Stimulated activated CD4-positive, alpha-beta T cell treated with anti-CD3 and anti-CD28 coated beads, Interleukin-12 subunit alpha, Interleukin-12 subunit beta, amount 100 ng/mL, for 48 hours (primary cell): ENCODE measurements at places on chromosomes 16 and 17.

GRCh38 chr16:80527297-80527696, 13.5 kb upstream of the DYNLRB2 start:
- peak; percentile 51 for DNase-seq

GRCh38 chr16:57941016-57941664, 29.8 kb downstream of the CNGB1 start:
- no peak for DNase-seq

- DNase-seq, result no peak
These were observed 54.6 kb downstream of the GPRC5B start for GRCh38 chr16:19829844-19830692.

DNA sequence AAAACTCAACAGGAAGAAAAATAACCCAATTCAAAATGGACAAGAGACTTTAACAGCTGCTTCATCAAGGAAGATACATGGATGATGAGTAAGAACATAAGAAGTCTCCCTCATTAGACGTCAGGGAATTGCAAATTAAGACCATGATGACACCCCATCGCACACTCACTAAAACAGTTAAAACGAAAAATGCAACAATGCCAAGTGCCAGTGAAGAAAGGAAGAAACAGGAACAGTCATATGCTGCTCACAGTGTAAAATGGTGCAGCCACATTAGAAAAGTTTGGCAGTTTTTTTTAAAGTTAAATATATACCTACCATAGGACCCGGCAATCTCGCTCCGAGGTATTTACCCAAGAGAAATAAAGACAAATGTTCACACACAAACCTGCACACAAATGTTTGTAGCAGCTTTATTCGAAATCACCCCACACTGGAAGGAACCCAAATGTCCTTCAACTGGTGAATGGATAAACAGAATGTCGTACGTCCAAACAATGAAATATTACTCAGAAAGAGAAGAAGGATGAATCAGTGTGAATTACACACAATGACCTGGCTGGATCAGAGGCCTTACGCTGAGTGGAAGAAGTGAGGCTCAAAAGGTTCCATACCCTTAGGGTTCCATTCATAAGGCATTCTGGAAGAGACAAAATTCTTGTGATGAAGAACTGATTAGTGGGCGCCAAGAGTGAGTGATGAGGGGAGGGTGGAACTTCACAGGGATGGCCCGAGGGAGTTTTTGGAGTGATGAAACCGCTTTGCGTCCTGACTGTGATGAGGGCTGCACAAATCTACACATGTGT, 110.3 kb downstream of the C16orf95 start:
- DNase-seq, result no peak

GRCh38 chr16:47574091-47575054, 113.2 kb downstream of the PHKB start:
- DNase-seq, result peak; percentile 29

GRCh38 chr16:68629351-68629910, 15.7 kb upstream of the CDH3 start:
- no peak for DNase-seq

DNA sequence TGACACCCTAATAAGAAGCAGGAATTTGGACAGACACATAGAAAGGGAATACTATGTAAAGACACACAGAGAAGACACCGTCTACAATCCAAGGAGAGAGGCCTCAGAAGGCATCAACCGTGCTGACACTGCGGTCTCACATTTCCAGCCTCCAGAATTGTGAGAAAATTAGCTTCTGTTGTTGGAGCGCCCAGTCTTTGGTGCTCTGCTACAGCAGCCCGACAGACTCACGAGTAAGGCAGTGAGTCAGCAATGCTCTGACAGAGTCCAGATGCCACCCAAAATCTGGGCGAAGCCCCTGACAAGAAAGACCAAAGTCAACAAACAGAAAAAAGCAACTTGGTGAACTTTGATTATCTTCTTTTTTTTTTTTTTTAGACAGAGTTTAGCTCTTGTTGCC, 32.5 kb upstream of the RAI1 start:
- DNase-seq, result no peak

- no peak for DNase-seq
These were observed 243.9 kb upstream of the TBX2 start for GRCh38 chr17:61155590-61156237.

- no peak for DNase-seq
These were observed 5.6 kb downstream of the CASKIN2 start for GRCh38 chr17:75509528-75510258.

- DNase-seq, result no peak
These were observed 1545.0 kb downstream of the CDH8 start for GRCh38 chr16:60491273-60491672.

DNA sequence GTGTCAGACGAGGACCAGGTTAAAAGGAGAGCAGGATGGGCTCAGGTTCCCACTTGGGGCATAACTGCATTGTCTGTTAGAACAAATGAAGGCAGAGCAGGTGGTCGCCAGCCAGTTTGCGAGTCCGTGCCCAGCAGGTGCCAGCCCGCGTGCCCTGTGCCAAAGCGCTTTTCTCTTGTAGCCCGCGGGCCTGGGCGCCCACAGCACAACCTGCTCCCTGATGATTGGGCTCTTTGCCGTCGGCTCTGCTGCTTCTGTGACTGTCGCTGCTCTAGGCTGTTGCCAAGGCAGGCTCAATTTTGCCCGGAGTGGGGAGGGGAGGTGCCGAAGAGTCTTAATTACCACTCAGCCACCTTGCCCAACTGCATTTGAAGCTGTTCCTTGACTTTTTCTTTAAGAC, 21.1 kb downstream of the KNOP1 start:
- no peak for DNase-seq

DNA sequence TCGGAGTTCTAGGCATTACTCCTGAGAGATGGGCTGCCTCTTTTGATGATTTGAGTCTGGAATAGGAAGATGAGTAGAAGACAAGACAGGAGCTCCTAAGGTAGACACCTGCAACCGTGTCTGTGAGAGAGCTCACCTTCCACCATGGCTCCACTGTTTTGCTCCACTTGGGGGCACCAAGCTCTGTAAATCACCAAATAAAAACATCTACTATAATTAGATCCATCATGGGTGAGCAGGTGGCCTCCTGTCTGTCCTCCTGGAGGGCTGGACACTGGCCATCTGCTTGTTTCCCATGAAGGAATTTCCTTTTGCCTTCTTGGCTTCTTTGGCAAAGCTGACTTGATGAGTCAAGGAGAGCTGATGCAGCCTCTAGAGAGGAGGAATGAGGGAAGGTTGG, 179.0 kb downstream of the HAPSTR1 start:
- no peak for DNase-seq

DNA sequence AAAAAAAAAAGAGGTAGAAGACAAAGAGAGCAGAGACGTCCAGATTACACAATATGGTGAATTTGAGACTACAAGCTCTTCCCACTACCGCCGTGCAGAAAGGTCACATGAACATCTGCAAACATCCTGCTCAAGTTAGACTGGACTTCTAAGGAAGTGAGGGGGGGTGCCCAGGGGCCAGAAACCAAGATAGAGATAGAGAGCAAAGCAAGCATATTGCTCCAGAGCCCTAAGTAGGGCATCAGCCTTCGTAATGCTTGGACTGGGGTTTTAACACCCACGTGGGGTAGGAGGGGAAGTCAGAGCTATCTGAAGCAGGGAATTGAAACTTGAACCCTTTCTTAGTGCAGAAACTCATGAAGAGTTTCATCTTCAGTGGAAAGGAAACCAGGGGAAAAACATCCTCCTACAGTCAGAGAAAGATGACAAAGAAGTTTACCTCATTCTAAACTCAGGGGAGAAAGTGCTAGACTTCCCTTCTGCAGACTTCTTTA, 8.7 kb downstream of the CLEC19A start:
- DNase-seq, result peak; percentile 35

GRCh38 chr16:85227084-85227945, 115.0 kb upstream of the CIBAR2 start:
- DNase-seq, result no peak

DNA sequence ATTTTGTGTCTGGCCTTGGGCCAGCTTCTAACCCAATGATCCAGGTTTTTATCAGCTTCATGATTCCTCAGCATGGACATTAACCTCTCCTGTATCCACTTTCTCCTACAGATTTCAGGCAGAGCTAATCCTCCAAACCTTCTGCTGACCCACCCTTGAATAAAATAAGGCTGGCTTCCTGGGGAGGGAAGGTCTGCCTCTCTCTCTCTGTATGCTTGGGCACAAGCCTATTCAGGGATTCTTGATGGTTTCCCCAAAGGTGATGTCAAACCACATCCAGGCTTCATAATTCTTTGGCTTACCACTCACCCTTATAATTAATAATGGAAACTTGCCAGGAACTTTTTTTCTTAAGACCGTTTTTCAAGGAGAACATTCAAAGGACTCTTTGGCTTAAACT, 240.1 kb downstream of the UTP18 start:
- no peak for DNase-seq

GRCh38 chr17:81438688-81439087, 43.4 kb downstream of the BAHCC1 start:
- DNase-seq, result no peak

DNA sequence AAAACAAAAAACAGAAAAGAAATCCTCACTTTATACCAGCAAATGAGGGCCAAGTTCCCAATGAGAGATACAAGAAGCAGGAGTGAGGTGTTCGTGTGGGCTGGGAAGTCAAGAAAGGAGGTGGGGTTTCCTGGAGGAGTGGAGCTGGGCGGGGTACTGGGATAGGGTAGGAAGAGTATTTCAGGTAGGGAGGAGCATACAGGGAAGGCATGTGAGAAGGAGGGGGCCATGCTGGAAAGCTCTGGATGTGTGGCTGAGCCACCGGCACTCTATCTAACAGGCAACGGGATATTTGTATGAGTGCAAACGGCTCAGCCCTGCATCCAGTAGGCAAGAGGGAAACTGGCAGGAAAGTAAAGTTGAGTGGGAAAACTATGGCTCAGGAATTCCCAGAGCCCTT, 4.2 kb downstream of the OR3A2 start:
- DNase-seq, result no peak

GRCh38 chr17:69779378-69780214, 295.4 kb upstream of the KCNJ16 start:
- DNase-seq, result no peak

GRCh38 chr16:15954814-15955151, 5.4 kb downstream of the ABCC1 start:
- DNase-seq, result no peak

GRCh38 chr17:45438931-45439610, 6.4 kb upstream of the ARHGAP27 start:
- DNase-seq, result no peak

GRCh38 chr17:51365090-51365489, 104.7 kb downstream of the UTP18 start:
- no peak for DNase-seq

- no peak for DNase-seq
These were observed 42.4 kb upstream of the TRAP1 start for GRCh38 chr16:3759736-3760135.

DNA sequence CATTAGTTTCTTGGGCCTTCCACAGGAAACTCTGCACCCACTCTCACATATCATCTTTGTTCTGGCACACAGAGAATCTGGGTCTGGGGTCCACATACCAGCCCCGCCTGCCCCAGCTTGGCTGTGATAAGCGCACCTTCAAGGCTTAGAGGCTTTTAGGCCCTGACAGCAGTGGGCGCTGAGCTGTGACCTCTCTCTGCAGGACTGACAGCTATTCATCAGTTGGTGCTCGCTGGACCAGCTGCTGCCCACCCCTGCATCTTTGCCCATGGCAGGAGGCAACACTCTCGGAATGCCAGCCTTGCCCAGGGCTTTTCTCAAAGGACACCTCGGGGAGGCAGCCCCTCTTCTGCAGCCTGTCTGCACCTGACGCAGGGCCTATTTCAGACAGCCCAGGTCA, 62.9 kb downstream of the SDK2 start:
- DNase-seq, result no peak

DNA sequence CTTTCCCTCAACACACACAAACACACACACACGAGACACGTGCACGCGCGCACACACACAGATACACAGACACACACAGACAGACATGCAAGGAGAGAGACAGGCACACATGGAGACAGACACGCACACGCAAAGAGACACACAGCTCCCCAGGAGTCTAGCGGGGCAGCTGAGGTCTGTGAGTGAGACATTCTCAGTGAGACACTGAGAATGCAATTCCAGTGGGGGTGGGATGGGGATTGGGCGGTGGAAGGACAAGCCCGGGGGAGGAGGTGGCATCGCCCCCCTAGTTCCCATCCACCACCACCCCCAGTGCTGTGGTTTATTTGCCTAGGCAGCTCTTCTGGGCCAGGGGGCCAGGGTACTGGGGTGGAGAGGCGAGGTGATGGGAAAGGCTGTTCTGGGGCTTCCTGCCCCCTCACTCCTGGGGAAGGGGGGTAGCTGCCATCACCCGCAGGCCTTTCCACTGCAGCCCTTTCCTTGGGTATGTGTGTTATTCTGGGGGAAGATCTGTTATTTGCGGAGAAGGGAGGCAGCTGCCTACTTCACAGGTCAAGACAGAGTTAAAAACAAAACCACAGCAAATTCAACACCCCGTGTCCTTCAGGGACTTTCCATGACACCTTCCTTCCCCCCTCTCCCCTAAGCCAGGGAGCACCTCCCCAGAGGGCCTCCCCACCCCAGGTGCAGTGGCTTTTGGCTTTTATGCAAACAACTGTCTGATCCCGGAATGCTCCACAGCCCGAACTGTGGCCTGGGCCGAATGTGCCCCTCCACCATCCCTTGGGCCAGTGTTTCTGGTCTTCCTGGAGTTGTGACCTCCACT, 18.0 kb downstream of the GRB7 start:
- no peak for DNase-seq

- DNase-seq, result no peak
These were observed 7.3 kb downstream of the TEX2 start for GRCh38 chr17:64255764-64256163.

DNA sequence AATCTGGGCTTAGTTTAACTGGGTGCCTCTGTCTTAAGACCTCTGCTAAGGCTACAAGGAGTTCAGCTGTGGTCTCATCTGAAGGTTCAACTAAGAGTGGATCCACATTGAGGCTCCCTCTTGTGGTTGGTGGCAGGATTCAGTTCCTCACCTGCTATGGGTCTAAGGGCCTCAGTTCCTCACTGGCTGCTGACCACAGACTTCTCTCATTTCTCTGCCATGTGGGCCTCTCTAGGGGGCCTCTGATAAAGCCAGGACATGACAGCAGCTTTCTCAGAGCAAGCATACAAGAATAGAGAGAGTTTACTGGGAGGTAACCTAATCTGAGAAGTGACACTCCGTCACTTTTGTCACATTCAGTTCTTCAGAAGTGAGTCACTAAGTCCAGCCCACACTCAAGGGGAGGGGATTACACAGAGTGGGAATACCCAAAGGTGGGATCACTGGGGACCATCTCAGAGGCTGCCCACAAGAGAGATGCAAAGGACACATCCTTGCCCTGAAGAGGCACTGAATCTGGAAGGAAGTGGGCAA, 19.2 kb upstream of the ABAT start:
- peak; percentile 35 for DNase-seq

GRCh38 chr17:43873091-43873490, 26.1 kb downstream of the CD300LG start:
- no peak for DNase-seq

- no peak for DNase-seq
These were observed 2.8 kb upstream of the IRX3 start for GRCh38 chr16:54289242-54289944.

DNA sequence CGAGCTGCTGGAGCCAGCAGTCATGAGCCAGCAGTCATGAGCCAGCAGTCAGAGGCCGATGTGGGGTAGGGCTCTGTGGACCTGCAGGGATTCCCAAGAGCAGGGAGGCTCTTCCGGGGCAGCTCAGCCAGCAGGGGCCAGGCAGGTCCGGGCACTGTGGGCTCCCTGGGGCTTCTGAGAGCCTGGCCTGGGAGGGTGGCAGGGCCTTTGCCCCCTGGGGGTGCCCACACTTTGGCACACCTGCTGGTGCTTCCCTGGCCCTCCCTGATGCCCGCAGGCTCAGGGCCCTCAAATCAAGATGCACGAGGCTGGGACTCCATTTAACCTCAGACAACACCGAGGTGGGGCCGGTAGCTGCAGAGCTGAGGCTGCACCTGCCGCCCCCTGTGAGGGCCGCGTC, 18.1 kb downstream of the SOX8 start:
- no peak for DNase-seq
